ENCODE measurements at places on chromosomes 1 and 21.

DNA sequence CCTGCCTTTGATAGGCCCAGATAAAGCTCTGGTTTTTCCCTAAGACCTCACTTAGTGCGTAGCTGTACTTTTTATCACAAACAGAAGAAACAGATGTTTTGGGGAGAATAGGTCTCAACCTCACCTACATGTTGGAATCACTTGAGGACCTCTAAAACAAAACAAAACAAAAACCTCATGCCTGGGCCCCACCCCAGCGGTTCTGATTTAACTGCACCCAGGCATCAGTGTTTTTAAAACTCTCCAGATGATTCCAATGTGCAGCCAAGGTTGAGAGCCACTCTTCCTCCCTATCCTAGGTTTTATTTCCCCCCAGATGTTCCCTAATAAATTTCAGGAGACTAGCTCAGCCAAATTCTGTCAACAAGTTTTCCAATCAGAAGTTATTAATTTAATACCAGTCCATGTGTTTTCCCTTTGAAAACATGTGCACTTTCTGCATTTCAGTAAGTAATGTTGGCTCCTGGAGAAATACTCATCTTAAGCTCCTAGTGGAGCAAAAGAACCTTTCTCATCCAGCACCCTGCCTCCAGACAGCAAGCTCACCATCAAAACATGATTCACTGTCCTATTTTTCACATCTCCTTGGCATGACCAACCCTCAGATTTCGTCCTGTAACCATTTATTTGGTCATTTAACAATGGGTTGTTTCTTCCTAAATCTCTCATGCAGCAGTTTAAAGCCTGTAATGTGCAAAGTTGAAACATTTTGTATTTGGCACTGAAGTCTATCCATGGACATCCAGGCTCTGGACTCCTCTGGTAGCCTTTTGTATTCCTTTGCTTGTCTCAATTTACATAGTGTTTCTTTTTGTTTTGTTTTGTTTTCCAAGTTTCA, 27.5 kb downstream of the LRRC8C start:
- DNase-seq = no peak

DNA sequence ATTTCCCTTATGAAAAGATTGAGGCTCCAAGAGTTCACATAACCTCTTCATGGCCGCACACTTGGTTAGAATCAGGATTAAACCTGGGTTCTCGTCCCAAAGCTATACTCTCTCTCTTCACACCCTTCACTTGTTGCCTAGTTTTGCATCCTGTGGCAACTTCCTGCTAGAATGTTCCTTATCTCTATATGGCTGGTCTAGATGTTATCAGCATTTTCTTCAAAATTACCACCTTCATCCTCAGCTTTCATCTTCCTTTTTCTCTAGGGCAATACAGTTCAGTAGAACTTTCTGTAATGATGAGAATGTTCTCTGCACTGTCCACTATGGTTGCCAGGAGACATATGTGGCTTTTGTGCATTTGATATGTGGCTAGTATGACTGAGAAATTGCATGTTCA, 31.1 kb upstream of the BCAR3 start:
- DNase-seq = no peak

GRCh38 chr21:33618407-33618806, 23.1 kb downstream of the CRYZL1 start:
- DNase-seq = no peak

GRCh38 chr1:200979574-200980451, 43.7 kb downstream of the KIF21B start:
- DNase-seq = peak; percentile 50

- no peak for DNase-seq
Observed at GRCh38 chr1:171488190-171488929, 3.0 kb downstream of the PRRC2C start.

DNA sequence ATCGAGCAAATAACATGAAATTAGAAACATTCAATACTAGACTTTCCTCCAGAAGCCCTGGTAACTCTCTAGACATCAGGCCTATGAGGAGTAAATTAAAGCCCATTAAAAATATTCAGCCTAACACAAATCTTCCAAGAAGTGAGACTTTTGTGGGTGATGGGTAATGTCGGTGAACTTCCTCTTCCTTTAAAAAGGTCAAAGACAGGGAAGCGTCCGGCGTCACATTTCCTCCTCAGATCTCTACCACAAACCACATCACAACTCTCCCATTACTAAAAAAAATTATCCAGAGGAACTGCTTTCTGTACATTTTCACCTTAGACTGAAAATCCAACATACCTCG, 1.4 kb downstream of the EIF4G3 start:
- no peak for DNase-seq

DNA sequence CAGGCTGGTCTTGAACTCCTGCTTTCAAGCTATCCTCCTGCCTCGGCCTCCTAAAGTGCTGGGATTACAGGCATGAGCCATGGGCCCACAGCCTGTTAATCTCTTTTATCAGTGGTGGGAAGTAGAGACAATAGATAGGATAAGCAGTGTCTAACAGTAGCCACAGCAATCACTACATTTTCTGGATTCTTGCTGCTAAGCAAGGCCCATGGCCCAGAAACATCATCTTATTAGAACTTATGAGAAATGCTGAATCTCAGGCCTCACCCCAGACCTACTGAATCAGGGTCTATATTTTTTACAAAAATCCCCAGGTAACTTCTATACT, 29.7 kb downstream of the IGFN1 start:
- no peak for DNase-seq

DNA sequence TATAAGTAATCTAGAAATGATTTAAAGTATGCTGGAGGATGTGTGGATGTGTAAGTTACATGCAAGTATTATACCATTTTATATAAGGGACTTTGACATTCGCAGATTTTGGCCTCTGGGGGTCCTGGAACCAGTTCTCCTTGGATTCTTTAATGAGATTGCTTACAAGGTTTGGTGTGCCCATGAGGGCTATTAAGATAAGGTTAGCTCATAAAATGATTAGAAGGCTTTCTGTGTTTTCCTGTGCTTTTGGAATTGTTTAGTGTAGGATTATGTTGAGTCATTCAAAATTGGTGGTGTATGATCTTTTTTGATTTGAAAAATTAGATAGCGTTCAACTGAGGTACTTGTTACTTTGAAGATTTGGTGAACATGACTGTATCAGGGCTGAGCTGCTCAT, 5.6 kb downstream of the USP25 start:
- DNase-seq = no peak

GRCh38 chr1:225447650-225448089, 19.8 kb upstream of the LBR start:
- no peak for DNase-seq

DNA sequence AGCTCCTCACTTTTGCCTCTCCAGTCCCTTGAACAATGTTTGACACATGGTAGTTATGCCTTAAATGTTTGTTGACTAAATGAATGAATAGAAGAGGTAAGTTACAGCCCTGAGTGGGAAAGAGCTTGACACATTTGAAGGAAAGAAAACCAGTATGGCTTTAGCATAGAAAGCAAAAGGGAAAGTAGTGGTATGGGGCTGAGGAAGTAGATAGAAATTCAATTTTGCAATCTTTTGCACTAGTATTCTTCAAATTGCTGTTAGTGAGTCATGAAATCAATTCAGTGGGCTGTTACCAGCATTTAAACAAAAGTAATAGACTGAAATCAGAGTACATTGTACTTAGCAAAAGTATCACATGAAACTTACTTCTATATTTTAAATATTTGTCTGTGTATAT, 21.1 kb downstream of the PLA2G4A start:
- DNase-seq = no peak

DNA sequence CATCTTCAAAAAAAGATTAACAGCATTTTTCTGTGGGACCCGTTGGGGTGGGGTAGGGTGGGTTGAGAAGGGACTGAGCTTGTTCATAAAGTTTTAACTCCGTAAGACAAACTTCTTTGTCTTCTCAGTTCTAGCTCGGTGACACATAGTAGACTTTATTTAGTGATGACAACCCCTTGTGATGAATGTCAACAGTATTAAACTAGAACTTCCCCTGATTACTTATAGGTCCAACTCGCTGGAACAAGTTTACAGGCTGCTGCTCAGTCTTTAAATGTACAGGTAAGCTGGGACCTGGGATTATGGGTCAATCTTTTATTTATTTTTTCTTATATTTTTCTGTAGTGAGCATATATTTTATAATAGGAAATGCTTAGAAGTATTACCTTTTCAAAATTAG, 148.4 kb downstream of the CD247 start:
- no peak for DNase-seq

GRCh38 chr1:79373481-79374125, 367.1 kb upstream of the ADGRL4 start:
- DNase-seq = no peak

DNA sequence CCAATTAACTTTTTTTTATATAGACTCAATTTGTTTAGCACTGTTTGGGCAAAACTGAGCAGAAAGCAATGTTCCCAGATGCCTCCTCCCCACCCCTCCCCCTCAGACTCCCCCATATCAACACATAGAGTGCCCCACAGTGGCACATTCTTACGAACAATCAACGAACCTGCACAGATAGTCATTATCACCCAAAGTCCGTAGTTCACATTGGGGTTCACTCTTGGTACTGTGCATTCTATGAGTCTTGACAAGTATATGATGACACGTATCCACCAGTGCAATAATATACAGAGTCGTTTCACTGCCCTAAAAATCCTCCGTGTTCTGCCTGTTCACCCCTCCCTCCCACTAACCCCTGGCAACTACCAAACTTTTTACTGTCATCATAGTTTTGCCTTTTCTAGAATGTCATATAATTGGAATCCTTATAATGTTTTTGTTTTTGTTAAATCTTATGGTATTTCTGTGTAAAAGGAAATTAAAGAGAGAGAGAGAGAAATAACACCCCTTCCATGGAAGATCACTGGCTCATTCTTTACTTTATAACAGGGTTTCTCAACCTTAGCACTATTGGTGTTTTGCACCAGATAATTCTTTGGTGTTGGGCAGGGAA, 37.2 kb upstream of the HNRNPU start:
- no peak for DNase-seq
